ENCODE measurements at places on chromosomes 7 and 10.
A peak's percentile ranks its signal among the peaks of the same experiment; 100 is the strongest.

- no peak for DNase-seq
These were observed 7.0 kb downstream of the GET4 start for GRCh38 chr7:883055-884021.

- no peak for DNase-seq
These were observed 193.0 kb upstream of the CELF2 start for GRCh38 chr10:10824591-10825148.

DNA sequence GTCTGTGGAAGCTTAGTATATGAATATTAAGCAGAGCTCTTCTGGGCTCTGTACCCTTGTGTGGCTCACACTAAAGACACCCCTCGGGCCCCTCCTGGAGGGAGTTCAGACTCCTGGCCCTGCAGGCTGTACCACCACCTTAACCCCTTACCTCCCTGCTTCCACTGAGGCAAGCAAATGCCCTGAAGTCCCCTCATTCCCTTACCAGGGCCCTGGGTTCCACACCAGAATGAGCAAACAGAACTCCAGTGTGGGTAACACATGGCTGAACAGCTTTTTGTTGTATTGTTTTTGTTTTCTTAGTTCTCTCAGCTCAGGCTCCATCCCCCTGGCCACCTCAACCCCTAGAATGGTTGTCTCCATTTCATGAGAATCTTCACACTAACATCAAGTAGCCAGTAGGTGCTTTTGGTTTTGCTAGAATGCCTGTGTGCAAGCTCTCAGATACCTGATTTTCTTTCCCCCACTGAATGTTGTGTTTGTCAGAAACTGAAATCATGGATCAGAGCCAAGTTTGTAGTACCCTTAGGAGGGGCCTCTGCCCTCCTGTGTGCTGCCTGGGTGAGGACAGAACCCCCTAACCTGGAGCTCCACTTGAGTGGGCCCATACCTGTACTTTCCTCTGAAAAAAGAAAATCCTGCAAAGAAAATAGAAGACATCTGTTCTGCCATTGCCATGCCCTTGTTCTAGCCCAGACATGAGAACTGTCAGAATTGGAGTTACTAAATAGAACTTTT lies 2.8 kb upstream of the WAPL start:
- no peak for DNase-seq

- no peak for DNase-seq
These were observed 149.8 kb downstream of the CCSER2 start for GRCh38 chr10:84478151-84478550.

GRCh38 chr7:69412331-69413146 lies 185.7 kb upstream of the AUTS2 start:
- DNase-seq: no peak

- DNase-seq: no peak
These were observed 131.0 kb upstream of the ZNF804B start for GRCh38 chr7:88628363-88629085.

- no peak for DNase-seq
These were observed 508 bp upstream of the TECPR1 start for GRCh38 chr7:98252425-98253054.

DNA sequence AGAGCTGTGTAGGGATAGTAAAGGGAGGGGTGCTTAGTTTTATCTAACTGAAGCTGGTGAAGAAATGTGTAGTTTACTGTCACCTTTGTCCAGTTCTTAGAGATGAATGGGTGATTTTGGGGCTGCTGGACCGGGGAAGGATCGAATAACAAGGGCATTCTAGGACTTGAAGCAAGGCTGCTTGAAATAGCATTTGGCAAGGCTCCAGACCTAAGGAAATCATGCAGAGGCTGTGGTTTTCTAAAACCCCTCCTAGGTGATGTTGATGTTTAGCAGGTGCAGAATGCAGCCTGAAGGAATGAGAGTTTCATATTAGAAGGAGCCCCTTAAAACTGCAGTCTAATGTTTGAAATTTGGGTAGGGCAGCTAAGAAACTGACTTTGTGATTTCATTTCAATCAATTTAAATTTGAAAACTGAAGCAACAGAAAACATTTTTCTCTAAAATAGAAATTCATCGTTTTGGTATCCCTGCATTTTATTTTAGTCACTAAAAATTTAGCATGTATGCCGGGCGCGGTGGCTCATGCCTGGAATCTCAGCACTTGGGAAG lies 68.5 kb downstream of the TET1 start:
- peak; percentile 20 for DNase-seq

- DNase-seq: no peak
These were observed 3.0 kb downstream of the ZCCHC24 start for GRCh38 chr10:79442171-79443040.

Measured in CD4-positive, alpha-beta T cell treated with Interleukin-17A for 4 hours (primary cell).